Stimulated activated CD4-positive, alpha-beta T cell treated with anti-CD3 and anti-CD28 coated beads, Interleukin-1b, Interleukin-23, amount 100 ng/mL, for 48 hours (primary cell): ENCODE measurements at places on chromosomes 11 and 22.

GRCh38 chr11:122642472-122642922 lies 13.0 kb upstream of the UBASH3B start:
- no peak for DNase-seq

- DNase-seq, result no peak
Measured at GRCh38 chr11:84091212-84091986, 805.2 kb upstream of the CCDC90B start.

- no peak for DNase-seq
Measured at GRCh38 chr11:109892321-109892794, 200.8 kb upstream of the ZC3H12C start.

GRCh38 chr22:48866906-48867681 lies 960.6 kb downstream of the BRD1 start:
- DNase-seq, result no peak

DNA sequence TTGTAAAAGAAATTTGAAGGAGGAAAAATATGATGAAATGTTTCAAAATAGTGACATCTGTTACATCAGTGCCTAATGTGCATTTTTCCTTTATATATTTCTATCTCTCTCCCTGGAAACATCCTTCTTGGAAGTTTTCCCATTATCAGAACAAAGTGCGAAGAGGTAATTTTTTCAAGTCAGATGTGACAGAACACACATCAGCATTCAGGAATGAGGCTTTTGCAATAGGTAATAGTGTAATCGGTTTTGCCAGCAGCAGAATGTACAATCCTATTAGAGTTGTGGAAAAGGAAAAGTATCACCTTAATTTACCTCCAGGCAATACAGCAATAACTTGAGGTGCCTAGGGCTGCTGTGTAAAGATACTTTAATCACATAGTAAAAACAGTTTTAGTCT lies 275.8 kb downstream of the FAT3 start:
- no peak for DNase-seq

DNA sequence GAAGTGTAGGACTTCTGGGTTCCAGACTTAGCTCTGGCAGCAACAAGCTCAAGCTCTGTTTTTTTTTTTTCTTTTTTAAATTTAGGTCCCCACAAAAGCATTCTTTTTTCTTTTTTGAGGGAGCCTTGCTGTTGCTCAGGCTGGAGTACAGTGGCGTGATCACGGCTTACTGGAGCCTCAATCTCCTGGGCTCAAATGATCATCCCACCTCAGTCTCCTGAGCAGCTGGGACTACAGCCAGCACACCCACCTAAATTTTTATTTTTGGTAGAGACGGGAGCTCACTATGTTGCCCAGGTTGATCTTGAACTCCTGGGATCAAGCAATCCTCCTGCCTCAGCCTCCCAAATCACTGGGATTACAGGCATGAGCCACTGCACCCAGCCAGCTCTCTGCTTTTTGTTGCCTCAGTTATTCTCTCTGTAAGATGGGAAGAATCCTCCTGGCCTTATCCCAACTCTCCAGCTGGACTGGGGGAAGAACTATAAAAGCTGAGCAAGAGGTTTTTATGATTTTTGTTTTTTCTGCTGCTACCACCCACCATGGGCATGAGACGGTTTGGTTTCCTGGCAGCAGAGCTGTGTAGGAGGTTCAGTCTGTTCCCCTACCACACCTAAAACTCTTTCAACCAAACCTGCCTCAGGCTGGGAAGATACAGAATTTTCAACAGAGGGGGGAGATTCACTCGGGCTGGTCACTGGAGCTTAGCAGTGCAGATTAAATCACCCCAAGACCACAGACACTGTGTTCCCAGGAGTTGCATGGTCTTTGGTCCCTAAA lies 11.6 kb upstream of the MTFP1 start:
- no peak for DNase-seq

- no peak for DNase-seq
Measured at GRCh38 chr22:19424186-19424500, 7.4 kb downstream of the HIRA start.

GRCh38 chr22:42326801-42327200 lies 56.3 kb upstream of the TCF20 start:
- no peak for DNase-seq

- DNase-seq, result no peak
Measured at GRCh38 chr22:34410111-34410510, 489.8 kb upstream of the LARGE1 start.

DNA sequence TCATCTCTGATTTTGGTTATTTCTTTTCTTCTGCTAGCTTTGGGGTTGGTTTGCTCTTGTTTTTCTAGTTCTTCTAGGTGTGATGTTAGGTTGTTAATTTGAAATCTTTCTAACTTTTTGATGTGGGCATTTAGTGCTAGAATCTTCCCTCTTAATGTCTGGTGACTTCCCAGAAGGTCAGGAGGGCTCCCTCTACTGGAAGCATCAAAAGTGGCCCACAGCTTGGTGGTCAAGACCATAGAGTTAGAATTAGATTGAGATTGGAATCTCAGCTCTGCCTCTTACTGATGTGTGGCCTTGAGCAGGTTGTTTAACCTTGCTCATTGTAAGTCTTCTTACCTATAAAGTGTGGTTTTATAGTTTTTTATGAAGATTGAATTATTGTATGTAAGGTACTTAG lies 99.3 kb downstream of the FDX1 start:
- no peak for DNase-seq
